ENCODE measurements at places on chromosomes 13 and 19.

DNA sequence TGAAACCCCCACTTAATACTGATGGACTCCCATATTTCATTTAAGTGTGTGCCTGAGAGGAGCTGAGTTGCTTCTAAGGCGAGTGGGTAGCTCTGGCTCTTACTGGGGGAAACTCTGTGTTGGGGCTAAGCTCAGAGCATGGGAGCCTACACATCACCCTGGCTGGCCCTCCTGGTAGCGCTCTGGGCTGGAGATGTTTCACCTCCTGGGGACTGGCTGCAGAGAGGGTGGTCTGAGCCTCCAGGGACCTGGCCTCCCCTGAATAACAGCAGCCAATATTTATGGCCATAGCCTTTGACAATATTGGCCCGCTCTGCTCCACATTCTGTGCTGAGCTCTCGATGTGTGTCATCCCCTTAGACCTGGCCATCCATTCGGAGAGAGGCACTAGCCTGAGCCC, 316.5 kb downstream of the ZNF536 start:
- no peak for DNase-seq

GRCh38 chr13:85616275-85616674, 182.9 kb downstream of the SLITRK6 start:
- DNase-seq = no peak

DNA sequence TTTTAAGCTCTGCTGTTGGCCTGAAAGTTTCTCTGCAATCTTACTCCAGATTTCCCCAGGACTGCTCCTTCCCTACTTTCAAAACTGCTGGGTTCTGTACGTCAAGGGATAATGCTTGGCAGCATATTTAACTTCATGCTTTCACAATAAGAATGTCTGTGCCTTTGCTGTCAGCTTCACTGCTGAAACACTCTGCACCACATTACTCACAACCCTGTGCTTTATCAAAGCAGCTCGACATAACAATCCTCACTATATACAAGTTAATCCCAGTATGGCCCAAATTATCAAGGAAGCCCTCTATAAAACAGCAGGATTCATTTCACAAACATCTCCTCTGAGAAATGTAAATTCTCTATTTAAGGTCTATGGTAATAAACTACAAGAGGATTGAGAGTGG, 17.5 kb downstream of the LATS2 start:
- DNase-seq = no peak

GRCh38 chr13:113122550-113123225, at the start of gene F10:
F10 (plus strand) TSS chr13:113122799; CDS start chr13:113122856, 57 bp downstream.
- DNase-seq = no peak

- no peak for DNase-seq
Observed at GRCh38 chr13:49649963-49650312, 21.6 kb downstream of the ARL11 start.

- no peak for DNase-seq
Observed at GRCh38 chr19:48302600-48302959, 22.8 kb upstream of the EMP3 start.

- DNase-seq = peak; percentile 72
Observed at GRCh38 chr19:8005534-8006256, at the start of gene ELAVL1. ELAVL1 (minus strand) TSS chr19:8005641; CDS start chr19:7991815, 13,826 bp downstream.

- DNase-seq = no peak
Observed at GRCh38 chr13:78762825-78763224, 103.9 kb upstream of the OBI1 start.

- no peak for DNase-seq
Observed at GRCh38 chr19:51136851-51137551, 5.1 kb upstream of the SIGLEC7 start.

DNA sequence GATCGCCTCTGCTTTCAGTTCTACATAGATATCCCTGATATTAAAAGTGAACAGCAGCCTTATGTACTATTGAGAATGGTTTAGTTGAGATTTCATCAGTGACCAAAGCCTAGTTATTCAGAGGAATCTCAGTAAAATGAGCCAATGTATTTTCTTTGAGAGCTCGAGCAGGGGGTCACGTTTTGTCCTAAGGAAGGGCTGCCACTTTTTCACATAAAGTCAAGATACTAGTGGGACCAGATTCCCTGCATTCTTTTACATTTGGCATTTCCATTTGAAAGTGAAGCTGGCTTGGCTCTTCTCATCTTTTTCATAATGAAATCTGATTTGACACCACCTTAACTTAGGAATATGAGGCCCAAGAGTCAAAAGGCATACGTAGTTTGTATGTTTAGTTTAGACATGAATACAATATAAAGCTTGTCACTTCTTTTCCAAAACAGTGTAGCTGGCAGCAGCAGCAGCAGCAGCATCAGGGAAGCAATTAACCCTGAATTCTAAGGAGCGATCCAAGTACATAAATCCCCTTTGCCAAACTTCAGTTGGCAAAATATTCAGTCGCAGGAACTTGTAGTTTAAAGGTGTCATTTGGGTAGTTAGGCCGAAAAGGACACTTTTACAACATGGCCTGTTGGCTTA, 1752.2 kb upstream of the PCDH20 start:
- no peak for DNase-seq

- no peak for DNase-seq
Observed at GRCh38 chr13:77510156-77510555, 25.4 kb upstream of the SCEL start.

DNA sequence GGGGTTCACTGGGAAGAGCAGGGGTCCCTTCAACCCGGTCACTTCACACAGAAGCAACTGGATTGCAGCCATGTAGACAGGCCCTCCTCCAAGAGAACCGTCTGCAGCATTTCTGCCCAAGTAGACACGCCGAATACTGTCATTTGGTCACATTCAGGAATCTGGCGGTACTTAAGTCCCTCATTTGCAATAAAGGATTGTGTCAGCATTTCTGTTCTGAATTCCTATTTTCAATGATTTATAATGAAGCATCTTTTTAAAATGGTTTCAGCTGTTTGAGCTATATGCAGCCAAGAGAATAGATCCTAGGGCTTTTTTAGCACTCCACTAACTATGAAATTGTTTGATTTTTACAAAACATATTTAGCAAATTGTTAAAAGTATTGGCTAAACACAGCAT, 143.5 kb upstream of the SOX1 start:
- DNase-seq = no peak

All from stimulated activated CD8-positive, alpha-beta memory T cell treated with anti-CD3 and anti-CD28 coated beads, Interleukin-12 subunit alpha, Interleukin-12 subunit beta, amount 100 ng/mL, for 1 hour (primary cell).